ENCODE measurements at places on chromosomes 12 and 14. TPM values are rescaled to one million over a fixed set of nuclear protein-coding genes. Genes with fewer than 3 reads are reported as not detected.

DNA sequence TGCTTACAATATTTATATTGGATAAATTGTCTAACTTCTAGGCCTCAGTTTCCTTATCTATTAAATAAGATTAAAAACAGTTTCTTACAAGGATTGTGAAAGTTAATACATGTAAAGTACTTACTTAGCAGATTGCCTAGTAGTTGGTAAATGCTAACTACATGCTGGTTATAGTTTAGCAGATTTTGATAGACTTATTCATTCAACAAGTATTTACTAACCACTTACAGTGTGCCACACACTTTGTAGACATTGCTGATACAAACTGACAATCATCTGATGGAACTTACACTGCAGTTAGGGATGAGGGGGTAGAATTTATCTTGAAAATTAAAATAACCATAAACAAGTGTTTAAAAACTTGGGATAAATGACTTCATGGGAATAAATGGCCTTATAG, 50.4 kb downstream of the ARID2 start:
- no peak for DNase-seq

- no peak for DNase-seq
These were observed 218.2 kb downstream of the RPL10L start for GRCh38 chr14:46433381-46433780.

DNA sequence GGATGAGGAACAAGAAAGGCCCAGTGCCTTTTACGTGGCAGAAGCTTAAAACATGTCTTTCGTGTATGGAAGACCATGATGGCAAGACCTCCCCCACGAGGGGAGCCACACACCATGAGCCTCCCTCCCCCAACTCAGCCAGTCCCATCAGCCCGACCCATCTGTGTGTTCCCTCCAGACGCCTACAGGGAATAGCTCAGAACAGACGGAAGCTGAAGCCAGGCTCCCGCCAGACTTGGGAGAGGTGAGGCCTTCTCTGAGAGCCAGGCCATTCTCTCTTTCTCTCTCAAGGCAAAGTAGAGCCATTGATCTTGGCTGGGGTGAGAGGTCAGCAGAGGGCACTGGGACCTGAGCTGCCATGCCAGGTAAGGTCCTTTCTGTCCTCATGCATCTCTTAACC, 9.5 kb downstream of the REM2 start:
- DNase-seq = no peak

GRCh38 chr14:66281036-66281776, 205.0 kb upstream of the CCDC196 start:
- DNase-seq = no peak

TTC5 gene
- total RNA-seq = 12.0 TPM

BLTP3B gene
- 57.2 TPM for total RNA-seq

Measured in aorta (tissue), 5 donors.